ENCODE measurements at places on chromosomes 2 and 18.

GRCh38 chr2:240615820-240616547 lies 9.3 kb upstream of the GPR35 start:
- no peak for DNase-seq

- no peak for DNase-seq
Measured at GRCh38 chr2:6824962-6825361, 40.7 kb downstream of the CMPK2 start.

DNA sequence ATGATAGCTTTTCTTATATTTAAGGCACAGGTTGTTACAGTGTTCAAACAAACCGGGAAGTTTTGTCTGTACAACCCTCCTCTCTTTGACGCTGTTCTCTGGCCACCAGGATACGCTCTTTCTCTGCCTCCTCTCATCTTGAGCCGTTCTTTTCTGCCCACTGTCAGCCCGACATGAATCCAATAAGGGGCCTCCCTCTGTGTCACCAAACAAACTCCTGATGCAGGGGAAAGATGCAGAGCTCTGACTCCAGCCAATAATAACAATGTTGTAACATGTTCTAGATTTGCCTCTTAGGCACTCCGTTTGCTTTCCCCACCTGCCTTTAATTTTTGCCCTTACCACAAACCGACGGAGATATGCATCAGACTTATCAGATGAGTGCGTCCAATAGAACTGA lies 449.3 kb downstream of the SLC4A3 start:
- DNase-seq, result no peak

DNA sequence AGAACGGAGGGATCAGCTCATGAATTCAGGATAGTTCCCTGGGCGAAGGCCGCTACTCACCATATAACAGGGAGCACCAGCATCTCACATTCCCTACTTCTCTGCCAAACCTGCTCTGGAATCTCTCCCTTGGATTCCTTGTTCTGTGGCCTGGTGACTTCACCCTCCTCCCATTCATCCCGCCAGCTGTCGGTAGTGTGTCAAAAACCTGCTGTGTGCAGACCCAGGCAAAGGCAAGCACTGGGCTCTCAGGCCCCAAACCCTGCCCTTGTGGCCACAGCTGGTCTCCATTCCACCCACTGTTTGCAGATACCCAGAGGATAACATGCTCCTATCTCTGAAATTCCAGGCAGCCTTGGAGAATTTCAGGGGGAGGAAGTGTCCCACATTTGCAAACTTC lies 151.6 kb downstream of the CAPN13 start:
- no peak for DNase-seq

- DNase-seq, result no peak
Measured at GRCh38 chr18:62812242-62812641, 96.9 kb downstream of the PHLPP1 start.

DNA sequence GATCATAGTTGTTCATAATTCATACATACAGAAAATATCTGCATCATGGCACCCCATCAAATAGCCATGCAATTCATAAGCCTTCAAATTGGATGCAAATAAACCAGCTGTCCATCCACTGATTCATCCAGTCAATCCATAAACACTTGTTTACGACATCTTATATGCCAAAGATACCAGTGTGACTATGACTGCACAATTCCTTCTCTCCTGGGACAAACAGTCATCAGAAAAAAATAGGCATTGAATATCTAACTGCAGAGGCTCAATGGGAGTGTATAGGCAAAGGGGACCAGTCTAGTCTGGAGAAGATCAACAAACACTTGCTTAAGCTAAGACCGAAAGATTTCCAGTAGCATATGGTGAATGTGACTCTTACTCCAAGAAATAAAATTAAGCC lies 70.0 kb downstream of the COL4A3 start:
- DNase-seq, result no peak

DNA sequence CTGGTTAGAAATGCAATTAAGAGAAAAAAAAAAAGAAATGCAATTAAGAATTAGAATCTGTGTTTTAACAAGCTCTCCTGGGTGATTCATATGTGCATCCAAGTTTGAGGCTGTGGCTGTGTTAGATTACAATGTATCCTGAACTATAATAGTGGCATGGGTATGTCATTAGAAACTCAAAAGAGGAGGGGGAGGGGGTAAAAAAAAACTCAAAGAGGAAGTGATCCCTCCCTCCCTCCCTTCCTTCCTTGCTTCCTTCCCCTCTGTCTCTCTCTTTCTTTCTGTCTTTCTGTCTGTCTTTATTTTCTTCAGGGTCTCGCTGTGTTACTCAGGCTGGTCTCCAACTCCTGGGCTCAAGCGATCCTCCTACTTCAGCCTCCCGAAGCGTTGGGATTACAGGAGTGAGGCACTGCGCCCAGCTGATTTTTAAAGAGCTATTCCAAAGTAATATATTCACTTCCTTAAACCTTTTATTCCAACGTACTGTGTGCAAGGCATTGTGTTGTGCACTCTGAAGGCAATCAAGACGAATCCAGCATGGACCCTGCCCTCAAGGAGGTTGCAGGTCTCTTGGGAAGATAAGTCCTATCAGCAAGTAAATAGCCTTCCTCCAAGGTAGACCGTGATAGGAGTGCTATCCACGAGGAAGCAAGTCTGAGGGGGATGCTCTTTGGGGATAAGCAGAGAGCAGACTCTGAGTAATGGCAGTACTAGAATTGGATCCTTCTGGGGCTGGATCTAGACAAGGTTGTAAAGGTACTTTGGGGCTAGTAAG lies 35.9 kb upstream of the MCFD2 start:
- no peak for DNase-seq

DNA sequence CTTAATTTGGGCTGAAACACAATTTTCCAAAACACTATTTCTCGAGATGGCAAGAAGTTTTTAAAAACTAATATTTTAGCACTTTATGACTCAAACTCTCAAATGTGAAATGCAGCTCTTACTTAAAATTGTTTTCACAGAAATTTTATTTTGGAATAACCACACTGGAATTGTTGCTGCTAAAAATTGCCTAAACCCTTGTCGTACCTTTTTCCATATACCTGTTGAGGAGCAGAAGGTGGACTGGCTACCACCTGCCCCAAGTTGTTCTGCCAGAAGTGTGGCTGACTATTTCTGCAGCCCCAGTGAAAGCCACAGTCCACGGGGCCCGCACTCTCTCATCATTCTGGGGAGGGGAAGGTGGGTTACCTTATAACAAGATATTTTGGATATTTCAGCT lies 23.4 kb downstream of the TNFRSF11A start:
- DNase-seq, result no peak

GRCh38 chr2:85133751-85134254 lies 611 bp downstream of the TCF7L1 start:
- peak; percentile 27 for DNase-seq

All from NCI-H524 (cell line).